Left colon (tissue), 2 donors: ENCODE measurements at places on chromosomes 3 and 15. TPM values are rescaled to one million over a fixed set of nuclear protein-coding genes. Genes with fewer than 3 reads are reported as not detected.
A peak's percentile ranks its signal among the peaks of the same experiment; 100 is the strongest.

GRCh38 chr15:83992324-83993031 lies 243.1 kb upstream of the GOLGA6L4 start:
- DNase-seq, result no peak

DNA sequence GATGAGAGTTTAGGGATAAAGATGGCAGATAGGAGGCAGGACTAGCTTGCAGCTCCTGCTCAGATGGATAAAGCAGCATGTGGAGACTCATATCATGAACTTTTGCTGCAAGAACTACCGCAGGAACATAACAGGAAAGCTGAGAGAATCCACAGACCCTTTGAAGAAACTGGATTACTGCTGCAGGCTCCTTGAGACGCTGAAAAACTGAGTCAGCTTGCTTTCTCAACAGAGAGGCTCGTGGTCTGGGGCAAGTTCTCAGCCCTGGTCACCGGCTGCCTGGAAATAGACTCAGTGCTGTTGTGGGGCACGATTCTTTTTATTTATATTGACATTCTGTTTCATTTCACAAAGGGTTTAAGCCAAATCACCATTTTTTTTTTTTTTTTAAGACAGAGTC lies 28.8 kb upstream of the TRIM59 start:
- no peak for DNase-seq

HOMER2 gene
- 2.1 TPM for total RNA-seq

GRCh38 chr3:62114763-62115162 lies 258.6 kb downstream of the FEZF2 start:
- no peak for DNase-seq

LRRIQ4 gene
- total RNA-seq, result not detected

DNA sequence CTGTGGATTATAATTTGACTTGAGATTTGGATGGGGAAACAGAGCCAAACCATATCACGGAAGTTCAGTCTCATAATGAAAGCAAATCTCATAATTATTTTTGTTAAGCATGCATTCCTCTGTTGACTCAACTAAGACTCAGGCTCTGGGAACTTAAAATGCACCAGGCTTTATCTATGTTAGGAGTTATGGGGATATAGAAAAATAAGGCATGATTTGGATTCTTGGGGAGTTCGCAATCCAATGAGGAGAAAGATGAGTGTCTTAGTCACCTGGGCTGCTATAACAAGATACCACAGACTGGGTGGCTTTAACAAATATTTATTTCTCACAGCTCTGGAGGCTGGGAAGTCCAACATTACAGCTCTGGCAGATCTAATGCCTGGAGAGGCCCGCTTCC lies 89.4 kb upstream of the TJP1 start:
- DNase-seq, result no peak

GRCh38 chr3:17639257-17639656 lies 103.2 kb downstream of the TBC1D5 start:
- DNase-seq, result no peak

DNA sequence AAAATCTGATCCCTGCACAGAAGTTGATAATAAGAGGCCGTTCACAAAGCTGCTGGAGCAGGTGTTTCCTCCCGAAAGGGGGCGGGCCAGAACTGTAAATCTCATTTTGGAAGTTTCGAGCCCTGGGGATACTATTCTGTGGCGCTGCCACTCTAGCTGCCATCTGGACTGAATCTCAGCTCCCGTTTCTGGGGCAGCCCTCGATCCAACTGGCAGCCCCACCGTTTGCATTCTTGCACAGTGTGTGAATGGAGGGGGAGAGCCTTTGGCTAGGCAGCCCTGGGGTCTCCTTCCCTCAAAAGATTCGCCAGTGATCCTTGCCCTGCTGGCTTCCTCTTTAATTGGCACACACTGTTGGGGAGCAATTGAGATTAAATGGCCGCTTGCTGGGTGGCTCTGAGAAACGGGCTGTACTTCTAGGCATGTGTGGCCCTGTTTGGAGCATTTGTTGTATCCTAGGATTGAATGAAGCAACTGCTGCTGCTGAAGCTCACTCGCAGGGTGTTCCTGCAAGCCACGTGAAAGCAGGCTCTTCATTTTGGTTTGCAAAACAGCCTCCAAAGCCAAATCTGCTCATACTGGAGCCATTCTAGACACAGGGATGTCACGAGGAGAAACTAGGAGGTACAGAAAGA lies 57.2 kb upstream of the TOPAZ1 start:
- no peak for DNase-seq

DNA sequence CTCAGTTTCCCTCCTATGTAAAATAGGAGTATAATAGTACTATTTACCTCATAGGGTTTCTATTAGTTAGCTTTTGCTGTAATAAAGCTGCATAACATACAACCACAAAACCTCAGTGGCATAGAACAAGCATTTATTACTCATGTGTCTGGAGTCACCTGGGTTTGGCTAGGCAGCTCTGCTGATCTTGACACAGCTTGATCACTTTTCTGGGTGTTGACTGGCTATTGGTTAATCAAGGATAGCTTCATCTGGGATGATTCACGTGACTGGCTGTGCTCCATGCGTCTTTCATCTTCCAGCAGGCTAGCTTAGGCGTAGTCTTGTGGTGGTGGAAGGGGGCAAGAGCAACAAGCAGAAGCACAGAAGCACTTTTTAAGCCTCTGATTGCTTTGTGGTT lies 112.6 kb downstream of the SQOR start:
- DNase-seq, result no peak

DNA sequence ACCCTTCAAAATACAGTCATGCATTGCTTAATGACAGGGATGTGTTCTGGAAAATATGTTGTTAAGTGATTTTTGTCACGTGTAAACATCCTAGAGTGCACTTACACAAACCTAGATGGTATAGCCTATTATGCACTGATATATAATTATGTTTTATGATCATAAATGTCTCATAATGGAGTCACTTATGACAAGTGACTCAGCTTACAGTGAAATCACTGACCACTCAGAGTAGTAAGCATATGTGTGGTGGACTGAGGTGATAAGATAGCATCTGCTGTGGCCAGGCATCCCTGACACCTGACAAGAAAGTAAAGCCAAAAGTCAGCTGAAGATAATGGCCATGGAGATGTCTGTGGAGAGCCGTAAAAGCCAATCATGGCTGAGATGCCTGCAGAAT lies 5.4 kb downstream of the ACAD11 start:
- no peak for DNase-seq

DNA sequence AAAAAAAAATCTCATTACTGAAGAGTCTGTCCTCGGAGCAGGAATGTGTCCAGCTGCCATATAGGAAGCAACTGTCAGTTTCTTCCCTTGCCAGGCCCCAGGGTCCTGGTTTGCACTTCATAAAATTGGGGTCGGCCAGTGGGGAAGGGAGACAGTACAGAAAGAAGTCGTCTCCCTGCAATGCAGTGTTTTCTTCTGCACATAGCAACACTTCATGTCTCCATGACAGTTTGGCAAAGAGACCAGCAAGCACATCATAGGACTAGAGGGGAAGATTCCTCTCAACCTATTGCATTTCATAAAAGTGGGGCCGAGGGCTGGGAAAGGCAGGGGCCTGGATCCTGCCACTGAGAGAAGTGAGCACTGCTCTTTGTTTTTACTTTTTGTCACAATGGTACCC lies 138.2 kb upstream of the HACD2 start:
- no peak for DNase-seq

DNA sequence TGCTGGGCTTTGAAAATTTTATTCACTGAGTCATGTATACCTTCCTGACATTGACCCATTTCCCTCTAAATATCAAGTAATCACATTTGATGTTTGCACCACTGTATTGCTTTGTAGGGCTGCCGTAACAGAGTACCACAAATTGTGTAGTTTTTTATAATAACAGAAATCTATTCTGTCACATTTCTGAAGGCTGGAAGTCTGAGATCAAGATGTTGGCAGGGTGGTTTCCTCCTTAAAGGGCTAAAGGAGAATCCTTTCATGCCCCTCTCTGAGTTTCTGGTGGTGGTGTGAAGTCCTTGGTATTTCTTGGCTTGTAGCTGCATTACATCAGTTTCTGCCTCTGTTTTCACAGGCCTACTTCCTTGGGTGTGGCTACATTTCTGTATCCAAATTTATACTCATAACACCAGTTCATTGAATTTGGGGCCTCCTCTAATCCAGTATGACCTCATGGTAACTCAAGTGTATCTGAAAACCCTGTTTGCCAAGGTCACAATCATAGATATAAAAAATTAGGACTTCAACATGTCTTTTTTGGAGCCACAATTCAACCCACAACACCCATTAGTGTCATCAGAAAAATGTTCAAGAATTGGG lies 29.1 kb upstream of the ST6GAL1 start:
- no peak for DNase-seq

C3orf49 gene
- not detected for total RNA-seq

ISY1 gene
- total RNA-seq, result 32.0 TPM

CFAP20DC gene
- total RNA-seq, result 0.98 TPM

GRCh38 chr15:35320158-35320780 lies 225.7 kb downstream of the DPH6 start:
- DNase-seq, result no peak

LSAMP gene
- total RNA-seq, result 0.89 TPM

DNA sequence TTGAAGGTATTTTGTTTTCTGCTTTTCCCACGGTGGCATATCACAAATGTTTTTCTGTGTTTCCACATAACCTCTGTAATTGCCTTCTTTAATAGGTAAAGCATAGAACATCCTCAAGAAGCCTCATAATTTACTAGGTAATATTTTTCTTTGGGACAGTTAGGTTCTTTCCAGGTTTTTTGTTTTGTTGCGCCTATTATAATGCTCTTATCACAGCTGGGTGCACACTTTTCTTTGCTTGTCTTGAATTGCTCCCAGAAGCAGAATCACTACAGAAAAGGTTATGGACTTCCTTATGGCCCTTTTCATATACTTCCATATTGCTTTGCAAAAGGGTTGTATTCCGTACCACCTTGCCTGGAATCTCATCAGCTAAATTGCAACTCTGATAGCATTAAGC lies 213.5 kb downstream of the RYR3 start:
- DNase-seq, result no peak

DNA sequence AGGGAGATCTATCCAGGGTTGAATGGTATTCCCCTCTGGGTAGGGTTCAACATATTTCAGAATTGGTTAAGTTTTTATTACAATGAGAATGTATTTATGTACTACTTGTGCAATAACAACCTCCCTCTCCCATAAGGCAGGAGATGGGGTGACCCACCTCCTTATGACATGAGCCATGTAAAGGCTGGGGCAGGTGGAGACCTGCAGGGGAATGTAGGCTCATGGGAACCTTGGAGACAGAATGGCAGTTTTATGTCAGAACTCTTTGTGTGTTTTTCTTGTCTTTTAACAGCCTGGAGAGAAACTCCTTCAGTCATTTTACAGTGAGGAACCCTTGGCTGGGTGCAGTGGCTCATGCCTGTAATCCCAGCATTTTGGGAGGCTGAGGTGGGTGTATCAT lies 24.6 kb upstream of the INSYN1 start:
- DNase-seq, result no peak

CCDC191 gene
- total RNA-seq, result 4.0 TPM

TMEM207 gene
- not detected for total RNA-seq

SEMA3G gene
- total RNA-seq, result 5.1 TPM

DNA sequence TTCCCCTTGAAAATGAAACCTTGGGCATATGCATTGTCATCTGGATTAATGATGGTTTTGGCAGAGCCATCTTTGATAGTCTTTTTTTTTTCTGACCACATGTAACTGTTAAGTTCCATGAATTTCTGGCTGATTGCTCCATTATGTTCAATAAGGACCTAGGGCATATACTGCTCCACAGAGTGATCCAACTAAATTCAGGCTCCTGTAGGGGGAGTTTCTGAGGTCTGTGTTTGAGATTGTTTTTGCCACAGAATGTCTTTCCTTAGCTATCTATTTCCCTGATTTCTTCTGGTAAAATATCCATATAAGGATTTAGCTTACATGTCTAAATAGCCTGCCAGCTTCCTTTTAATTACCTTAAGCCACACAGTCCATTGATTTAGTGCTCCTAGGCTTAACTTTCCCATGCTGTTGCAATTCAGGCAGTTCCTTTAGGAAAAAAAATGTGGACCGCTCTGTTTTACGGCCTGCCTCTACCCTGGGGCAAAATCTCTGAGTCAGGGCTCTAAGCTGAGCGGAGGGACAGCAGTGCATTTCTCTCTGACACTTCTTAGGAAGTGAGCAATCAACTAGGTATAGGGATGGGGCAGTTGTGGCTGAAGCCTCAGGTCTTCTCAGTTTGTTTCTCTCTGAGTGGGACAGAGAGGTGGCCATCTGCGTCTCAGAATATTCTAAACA lies 796.2 kb downstream of the NR2F2 start:
- no peak for DNase-seq

SYNPR gene
- total RNA-seq, result 0.15 TPM

POTEB gene
- total RNA-seq, result not detected

- no peak for DNase-seq
These were observed 32.8 kb upstream of the LRTM1 start for GRCh38 chr3:54960701-54961100.

FAIM gene
- total RNA-seq, result 5.5 TPM

TRPM1 gene
- total RNA-seq, result not detected

- no peak for DNase-seq
These were observed 344.6 kb downstream of the GRM7 start for GRCh38 chr3:7205535-7205934.

GRCh38 chr3:45464336-45465170 lies 76.2 kb downstream of the LARS2 start:
- DNase-seq, result peak; percentile 39

GRCh38 chr3:184176377-184177330 lies 2.0 kb downstream of the AP2M1 start:
- peak; percentile 57 for DNase-seq

- DNase-seq, result no peak
These were observed 3.8 kb downstream of the TP53BP1 start for GRCh38 chr15:43489191-43489590.

DNA sequence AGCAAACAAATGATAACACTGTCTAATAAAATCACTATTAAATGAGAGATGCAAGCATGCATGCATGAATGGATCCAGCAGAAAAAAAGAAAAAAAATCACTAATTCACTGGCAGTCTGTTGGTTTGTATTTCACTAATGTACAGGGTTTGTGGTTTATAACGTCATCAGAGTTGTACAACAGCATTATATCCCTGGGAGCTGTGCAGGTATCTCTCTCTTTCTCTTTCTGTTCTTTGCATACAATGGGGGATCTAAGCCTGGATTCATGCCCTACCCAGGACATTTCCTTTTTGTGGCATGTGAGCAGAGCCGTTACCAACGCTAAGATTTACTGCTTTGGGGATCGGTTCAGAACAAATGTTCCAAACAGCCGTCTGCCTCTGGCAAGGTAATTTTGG lies 229.5 kb downstream of the SOX2 start:
- DNase-seq, result no peak

GRCh38 chr15:52682200-52682599 lies 3.0 kb upstream of the ATOSA start:
- DNase-seq, result no peak

DNA sequence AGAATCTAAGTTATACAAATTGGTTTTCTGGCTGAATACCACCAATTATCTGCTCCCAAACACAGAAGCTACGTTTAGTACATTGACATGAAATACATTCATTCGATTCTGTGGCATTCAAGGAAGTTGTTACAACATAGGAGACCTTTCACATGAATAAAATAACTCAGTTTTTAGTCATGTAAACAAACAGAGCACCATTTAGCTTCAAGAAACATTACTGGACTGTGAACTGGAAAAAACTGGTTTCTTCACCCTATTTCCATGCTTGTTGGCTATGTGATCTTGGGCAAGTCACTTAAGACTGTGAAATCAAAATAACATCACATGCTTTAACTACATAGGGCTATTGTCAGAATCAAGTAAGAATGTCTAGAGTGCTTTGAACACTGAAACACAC lies 46.2 kb downstream of the NRG4 start:
- DNase-seq, result no peak

CACNA2D3 gene
- total RNA-seq, result 0.24 TPM

SLC27A2 gene
- 37.2 TPM for total RNA-seq

- no peak for DNase-seq
These were observed 21.0 kb upstream of the HACD2 start for GRCh38 chr3:123605789-123606234.
